ENCODE measurements at places on chromosomes 4 and X.

DNA sequence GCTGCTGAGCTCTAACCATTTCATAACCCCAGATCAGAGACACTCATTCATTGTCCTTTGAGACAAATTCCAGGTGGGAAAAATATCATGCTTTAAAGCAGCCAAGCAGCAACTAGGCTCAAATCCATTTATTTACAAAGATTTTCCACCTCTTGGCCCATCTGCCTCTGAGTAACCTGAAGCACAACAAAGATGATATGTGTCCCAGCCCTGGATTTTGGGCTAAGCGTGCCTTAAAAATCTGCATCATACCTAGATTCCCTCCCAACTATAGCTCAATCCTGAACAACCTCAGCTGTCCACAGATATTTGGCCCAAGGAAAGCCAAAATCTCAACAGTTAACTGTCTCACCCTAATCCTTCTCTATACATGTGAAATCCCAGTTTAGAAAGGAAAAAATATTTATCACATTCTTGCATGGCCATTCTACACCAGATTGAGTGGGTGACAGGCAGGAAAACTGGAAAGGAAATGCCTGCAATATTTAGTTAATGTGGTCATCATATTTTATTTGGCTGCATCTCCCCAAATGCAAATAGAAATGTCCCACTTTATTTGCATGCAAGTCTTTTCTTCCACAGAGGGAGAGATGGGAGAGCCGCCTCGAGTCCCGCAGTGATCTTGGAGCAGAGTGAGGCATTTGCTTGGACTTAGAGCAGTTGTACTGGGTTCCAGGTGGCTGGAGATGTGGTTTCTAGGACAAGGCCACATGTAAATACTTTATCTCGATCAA lies 146.4 kb upstream of the EOLA2 start:
- ATAC-seq: peak; percentile 46

DNA sequence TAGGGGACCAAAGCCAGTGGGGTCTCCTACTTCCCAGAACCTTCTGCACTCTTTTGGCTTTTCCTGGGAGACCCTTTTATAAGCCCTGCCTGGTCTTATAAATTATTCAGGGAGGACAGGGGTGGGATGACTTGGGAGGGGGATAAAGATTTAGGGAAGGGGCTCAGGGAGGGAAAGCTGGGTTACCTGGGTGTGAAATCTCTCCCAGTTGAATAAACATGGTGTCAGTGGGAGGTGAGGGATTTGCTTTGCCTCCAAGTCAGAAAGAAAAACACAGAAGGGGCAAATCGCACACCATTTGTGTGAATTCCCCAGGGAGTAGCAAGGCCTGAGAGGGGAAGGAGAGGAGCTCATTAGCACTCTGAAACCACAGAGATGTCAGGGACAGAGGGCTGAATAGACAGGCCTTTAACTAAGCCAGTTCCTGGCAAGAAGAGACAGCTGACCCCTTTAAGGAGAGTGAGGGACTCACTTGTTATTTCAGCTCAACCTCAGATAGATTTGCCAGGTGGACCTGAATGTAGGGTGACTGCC lies at the start of gene RIPPLY1:
Gene RIPPLY1 (minus strand): TSS at position 51 of the 534 bp plus-strand sequence. CDS start 54 bp downstream, outside the sequence.
- no peak for ATAC-seq

- no peak for ATAC-seq
Measured at GRCh38 chr4:121742794-121743193, 22.2 kb downstream of the SMIM43 start.

- ATAC-seq: peak; percentile 23
Measured at GRCh38 chr4:98260047-98260578, 1.1 kb upstream of the RAP1GDS1 start.

GRCh38 chrX:150200820-150201287 lies 162.3 kb upstream of the MAMLD1 start:
- peak; percentile 99 for ATAC-seq

- ATAC-seq: no peak
Measured at GRCh38 chr4:109959195-109959594, 46.5 kb downstream of the EGF start.

DNA sequence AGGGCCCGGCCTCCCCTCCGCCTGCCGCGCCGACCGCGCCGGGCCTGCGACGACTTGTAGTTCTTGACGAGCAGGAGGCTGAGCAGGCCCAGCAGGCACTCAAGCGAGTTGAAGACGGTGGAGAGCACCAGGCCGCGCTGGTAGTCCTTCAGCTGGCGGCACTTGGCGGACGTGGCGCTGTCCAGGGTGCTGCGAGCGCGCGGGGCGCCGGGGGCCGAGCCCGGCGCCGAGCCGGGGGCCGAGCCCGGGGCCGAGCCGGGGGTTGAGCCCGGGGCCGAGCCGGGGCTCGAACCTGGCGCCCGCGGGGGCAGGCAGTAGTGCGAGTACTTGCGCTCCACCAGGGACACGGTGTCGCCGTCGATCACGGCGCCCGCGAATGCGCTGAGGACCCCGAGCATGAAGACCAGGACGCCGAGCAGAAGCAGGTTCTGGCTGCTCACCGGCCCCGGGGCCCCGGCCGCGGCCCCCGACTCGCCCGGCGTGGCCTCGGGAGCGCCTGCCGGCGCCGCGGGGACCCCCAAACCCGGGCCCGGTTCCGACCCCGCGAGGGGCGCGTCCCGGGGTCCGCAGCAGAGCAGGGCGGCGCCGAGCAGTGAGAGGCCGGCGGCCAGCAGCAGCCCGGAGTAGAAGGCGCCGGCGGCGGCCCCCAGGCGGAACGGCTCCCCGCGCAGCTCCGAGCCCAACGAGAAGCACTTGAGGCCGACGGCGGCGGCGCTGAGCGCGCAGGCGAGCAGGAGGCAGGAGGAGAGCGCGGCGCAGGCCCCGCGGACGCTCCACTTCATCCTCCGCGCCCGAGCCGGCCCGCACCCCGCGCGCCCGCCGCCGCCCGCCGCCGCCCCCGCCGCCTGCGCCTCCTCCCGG lies 584 bp downstream of the TMEM271 start:
- ATAC-seq: peak; percentile 8

- ATAC-seq: no peak
Measured at GRCh38 chrX:142249721-142250120, 44.6 kb upstream of the MAGEC2 start.

- no peak for ATAC-seq
Measured at GRCh38 chrX:25597551-25597950, 540.6 kb upstream of the MAGEB18 start.

DNA sequence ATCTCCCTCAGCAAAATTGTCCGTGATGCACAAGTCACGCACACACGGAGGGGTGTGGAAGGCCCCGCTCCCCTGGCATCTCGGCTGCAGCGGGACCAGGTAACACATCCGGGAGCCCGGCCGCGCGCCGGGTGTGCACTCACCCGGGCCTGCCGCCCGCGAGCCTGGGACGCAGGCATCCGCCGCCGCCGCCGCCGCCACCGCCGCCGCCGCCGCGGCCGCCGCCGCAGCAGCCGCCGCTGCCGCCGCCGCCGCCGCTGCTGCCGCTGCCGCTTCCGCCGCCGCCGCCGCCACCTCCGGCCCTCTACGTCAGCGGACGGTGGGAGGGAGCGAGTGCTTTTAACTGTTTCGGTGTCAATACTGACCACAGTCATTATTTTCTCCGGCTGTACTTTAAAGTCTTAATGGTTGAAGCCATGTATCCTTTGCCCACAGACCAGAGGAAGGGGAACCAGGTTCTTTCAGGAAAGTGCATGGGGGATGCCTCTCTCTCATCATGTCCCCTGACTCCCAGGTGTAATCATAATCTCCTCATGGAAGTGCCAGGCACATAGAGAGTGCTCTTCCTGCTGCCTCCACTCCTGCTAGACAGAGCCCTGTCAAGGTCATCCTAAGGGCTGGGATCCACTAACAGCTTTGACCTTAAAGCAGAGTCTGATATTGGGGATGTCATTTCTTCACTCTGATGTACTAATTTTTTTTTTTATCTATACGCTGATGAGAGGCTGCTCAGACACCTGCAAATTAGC lies 38.0 kb downstream of the MAGEE2 start:
- peak; percentile 80 for ATAC-seq

DNA sequence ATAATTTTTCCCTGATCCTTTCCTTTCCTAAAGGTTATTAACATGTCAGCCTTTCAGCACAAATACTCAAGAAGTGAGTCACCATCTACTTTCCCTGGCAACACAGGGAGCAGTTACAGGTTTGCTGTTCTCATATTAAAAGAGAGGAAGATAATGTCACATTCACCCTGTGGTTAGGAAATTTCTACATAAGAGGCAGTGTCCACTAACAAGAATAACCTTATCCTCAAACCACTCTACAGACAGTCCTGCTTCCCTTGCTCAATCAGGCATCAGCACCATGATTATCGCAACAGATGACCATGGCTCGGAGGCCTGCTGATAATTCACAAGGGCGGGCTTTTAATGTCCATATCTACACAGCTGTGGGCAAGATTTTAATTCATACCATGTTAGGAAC lies 30.9 kb downstream of the RNF150 start:
- ATAC-seq: peak; percentile 18

Measured in motor neuron (in vitro differentiated cells).